Vagina (tissue), 2 donors: ENCODE measurements at places on chromosomes 6 and 20.

DNA sequence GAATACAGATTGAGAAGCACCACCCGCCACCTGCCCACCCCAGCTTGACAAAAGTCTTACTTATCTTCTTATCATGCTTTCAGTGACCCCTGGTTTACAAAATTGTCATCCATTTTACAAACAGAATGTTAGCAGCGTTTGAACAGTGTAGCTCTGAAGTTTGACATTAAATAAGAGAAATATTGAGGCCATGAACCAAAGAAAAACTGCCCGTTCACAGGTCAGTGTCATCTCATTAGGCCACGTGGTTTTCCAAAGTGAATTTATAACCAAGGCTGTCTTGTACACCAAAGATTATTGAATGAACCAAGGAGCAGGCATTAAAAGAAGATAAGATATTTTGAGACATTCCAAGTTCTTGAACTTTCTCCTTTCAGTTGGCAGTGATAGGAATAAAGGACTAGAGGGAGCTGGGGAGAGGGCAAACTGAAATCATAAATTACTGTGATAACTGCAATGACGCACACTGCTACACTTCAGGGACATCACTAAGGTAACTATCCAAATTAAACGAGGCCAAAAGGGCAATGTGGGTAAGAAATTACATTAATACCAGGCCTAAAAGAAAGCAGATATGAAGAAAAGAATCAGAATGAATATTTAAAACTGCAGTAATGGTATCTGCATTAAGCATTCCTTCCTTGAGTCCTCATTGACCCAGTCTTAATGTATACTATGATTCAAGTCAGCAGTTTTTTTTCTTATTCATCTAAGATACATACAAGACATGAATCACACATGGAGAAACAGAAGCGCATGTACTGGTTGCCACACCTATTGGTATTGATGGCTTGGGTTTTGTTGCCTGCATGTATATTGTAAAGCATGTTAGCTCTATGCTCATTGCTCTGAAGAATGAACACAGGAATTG is 159.8 kb upstream of the ARG1 start:
- no peak for DNase-seq

DNA sequence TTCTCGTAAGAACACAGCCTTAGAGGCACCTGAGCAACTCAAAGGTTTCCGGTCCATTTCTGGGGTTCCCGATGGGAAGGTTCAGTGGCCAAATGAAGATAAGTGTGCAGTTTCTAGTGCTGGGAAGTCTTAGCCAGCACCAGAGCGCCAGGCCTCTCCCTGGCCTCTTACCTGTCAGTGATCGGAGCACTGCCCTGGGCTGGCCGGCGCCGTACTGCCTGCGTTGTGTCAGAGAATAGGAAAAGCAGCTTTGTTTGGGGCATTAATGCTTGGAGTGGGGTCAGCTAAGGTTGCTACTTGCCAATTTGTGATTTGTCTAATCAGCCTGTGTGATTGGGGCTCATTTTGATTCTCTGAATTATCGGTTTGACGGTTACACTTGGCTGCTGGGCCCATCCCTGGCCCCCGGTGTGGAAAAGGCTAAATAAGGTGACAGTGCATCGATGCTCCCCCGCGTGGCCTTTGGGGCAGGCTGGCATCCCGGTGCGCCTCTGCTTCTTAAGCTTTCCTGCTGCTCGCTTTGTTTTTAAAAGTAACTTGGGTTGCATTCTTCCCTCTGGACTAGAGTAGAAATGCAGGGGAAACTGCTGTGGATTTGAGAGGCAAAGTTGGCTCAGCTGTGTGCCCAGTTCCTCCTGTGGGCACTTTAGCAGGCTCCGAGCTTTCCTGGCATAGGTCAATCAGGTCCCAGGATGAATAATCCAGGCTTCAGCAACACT is 51.8 kb downstream of the TCP11 start:
- no peak for DNase-seq

- no peak for DNase-seq
Observed at GRCh38 chr6:14915888-14916832, 329.7 kb upstream of the JARID2 start.

DNA sequence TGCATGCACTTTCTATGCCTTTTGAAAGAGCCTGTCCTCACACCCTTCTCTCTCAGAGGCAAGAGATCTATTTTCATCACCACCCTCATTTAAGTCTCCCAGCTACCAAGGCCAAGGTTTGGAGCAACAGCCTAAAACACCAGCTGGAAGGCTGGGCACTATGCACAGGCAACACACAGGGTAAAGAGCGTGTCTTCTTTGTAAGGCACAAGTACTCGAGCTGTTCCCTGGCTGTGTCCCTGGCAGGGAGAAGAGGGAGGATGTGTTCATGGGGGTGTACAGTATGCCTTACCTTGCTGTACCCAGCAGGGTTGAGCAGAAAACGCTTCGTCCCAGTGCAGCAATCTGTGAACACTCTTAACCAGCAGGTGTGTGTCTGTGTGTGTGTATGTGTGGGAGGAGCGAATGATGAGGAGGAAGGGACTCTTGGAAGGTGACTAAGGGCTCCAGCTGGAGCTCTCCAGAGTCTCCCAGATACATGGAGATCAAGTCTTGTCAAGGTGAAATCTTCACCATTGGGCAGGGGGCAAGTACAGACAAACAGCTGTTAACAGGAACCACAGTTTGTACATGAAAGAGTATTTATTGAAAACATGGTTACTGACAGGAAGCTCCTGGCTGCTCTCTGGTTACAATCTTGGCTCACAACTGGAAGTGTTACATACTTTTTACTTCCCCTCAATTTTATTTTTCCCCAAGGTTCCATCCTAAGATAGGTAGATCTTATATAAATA is 40.8 kb downstream of the ELMO2 start:
- DNase-seq: no peak

DNA sequence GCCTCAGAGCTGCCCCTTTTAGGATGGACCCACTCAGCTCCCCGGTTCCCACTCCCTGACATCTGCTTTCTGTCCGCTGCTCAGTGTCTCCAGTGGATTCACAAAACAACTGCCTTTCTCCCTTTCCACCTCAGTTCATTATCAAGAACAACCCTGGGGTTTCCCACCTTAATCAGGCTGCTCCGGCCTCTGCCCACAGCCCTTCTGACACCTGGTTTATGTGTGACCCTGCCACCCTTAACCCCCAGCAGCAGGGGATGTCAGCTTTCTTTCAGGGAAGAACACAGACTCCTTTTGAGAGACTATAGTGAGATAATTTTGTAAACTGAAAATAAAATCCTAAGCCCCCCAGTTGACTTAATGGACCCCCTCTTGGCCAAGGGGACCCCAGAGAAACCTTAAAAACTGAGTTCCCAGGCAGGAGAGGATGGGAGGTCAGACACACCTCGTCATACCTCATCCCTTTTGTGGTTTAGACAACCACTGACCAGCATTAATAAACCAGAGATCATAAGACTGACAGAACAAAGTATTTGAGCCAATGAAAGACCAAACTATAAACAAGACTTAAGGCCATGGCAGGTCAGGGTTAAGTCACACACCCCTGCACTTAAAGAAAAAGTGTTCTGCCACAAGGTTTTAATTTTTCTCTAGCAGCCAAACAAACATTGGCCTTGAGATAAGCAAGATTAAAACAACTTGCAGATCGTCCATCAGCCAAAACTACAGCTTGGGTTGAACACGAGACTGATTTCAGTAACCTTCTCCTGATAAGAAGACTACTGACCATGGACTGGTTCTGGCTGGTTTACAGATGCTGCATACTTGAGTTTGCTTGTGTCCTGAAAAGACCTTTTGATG is 42.4 kb upstream of the DDR1 start:
- no peak for DNase-seq
